ENCODE measurements at places on chromosomes 11 and 22.

- no peak for DNase-seq
Measured at GRCh38 chr11:46534711-46535110, 59.1 kb downstream of the AMBRA1 start.

GRCh38 chr11:114076921-114077331 lies 17.4 kb downstream of the ZBTB16 start:
- DNase-seq = no peak

- DNase-seq = no peak
Measured at GRCh38 chr11:78841456-78842060, 266.9 kb upstream of the NARS2 start.

DNA sequence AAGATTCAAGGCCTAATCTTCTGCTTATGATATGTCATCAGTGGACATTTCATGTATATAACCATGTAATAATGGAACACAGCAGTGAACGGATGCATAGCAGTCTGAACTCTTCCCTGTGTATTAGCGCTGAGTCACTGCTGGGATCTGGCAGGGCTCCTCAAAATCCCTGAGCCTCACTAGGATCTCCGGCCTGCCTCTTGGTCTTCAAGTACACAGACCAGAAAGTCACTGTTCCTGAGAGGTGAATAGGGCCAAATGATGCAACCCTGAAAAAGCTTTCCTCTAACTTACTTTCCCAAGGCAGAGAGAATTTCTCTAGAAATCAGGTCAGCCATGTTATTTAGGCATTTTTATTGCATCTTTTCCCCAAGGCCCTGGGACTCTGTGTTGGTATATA lies 35.0 kb downstream of the POU2AF1 start:
- DNase-seq = no peak

- no peak for DNase-seq
Measured at GRCh38 chr11:92332986-92333385, 108.4 kb downstream of the FAT3 start.

GRCh38 chr11:115067900-115068530 lies 389.7 kb downstream of the NXPE2 start:
- DNase-seq = no peak

GRCh38 chr11:86932259-86932585 lies 23.0 kb downstream of the FZD4 start:
- no peak for DNase-seq

DNA sequence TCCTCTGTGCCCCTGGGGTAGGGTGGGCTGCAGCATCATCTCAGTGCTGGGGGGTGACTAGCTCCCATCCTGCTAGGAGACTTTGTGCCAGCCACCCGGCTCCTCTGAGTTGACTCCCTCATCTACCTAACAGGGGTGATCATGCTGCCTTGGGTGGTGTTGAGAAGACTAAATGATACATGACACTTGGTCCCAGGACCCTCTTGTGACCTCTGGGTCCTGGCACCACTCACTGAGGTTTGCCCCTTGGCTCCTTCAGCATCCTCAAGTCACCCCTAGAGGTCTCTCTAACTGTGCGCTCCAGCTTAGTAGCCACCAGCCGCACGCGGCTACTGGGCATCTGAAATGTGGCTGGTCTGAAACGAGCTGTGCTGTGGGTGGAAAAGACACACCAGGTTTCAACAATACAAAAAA lies 72.1 kb downstream of the LRRC32 start:
- no peak for DNase-seq

GRCh38 chr11:105553025-105553424 lies 56.8 kb upstream of the GRIA4 start:
- DNase-seq = no peak

DNA sequence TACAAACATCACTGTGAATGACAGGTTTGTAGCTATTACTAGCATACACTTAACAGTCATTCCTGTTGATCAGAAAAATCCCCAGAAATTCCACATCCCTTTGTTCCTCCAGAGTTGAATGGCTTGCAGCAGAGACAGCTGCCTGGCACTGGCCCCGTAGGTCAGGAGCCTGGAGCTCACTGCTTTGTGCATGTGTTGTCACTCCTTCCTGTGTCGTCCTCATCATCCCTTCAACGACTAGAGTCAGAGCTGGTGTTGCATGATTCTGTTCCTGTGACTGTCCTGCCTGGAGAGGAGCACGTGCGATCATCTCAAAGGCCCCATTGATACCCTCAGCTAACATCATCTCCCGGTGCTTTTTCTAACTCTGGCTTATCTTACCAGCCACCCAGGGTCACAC lies 58.3 kb downstream of the LDLRAD3 start:
- no peak for DNase-seq

- DNase-seq = no peak
Measured at GRCh38 chr11:117039270-117039669, 59.0 kb downstream of the SIK3 start.

DNA sequence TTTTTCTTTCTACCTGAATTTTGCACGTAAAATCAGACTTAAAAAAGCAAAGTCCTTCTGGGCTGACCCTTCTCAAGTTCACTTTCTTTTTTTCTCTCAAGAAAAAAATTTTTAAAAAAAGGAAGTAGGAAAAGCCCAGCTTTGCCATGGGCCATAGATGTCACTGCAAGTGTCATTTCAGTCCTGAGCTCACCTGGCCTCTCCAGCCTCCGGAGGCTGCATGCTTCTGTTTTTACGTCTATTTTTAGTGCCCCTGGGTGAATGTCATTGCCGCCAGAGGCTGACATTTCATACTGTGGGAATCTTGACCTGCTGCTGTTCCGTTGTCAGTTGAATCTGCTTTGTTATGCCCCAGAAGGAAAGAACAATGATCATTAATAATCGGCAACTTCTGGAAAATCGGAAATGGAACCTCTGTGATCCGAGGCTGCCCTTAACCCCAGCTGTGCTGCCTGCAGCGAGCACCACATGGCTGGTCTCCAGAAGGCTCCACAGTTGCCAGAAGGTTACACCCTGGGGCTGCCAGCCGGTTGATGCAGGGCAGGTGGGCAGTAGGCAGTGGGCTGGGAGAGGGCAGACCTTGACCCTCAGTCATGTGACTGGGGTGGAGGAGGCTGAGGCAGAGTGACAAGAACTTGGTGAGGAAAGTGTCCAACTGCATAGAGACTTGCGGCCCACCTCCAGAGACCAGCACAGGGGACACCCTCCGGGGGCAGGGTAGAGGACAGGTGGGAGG lies 16.7 kb upstream of the MYEOV start:
- no peak for DNase-seq

- DNase-seq = no peak
Measured at GRCh38 chr11:126919147-126919823, 81.3 kb downstream of the KIRREL3 start.

DNA sequence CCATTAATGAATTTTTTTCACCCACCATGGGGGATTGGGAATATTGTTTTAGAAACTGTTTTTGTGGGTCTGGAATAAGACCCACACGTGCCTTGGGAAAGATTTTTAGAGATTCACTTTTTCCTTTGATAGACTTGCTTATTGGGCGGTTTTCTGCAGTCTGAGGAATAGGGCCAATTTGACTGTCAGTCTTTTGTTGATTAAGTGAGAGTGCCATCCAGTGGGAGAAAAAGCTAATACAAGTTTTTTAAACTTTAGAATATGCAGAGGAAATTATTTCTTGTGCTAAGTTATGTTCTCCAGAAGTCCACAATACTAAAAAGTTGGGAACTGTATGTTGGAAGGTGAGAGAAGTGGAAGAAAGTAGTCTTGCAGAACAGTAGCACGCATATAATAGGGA lies 56.1 kb downstream of the PRMT3 start:
- DNase-seq = peak; percentile 79

GRCh38 chr11:11659567-11660362 lies 38.0 kb upstream of the GALNT18 start:
- DNase-seq = no peak

DNA sequence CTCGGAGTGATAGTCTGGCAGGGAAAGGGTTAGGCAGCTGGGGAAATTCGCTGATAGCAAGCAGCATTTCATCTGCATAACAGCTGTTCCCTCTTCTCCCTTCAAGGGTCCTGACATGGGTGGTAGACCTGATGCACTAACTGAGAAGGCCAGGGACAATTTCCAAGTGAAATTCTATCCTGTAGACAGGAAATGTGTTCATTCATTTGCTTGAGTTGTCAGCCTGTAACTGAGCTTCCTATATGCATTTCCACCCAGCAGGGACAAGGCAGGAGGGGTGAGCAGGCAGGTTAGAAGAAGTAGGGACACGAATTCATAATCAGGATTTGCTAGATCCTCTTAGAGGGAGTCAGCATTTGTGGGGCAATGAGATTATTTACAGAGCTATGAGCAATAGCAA lies 154.3 kb upstream of the NCAM1 start:
- no peak for DNase-seq

DNA sequence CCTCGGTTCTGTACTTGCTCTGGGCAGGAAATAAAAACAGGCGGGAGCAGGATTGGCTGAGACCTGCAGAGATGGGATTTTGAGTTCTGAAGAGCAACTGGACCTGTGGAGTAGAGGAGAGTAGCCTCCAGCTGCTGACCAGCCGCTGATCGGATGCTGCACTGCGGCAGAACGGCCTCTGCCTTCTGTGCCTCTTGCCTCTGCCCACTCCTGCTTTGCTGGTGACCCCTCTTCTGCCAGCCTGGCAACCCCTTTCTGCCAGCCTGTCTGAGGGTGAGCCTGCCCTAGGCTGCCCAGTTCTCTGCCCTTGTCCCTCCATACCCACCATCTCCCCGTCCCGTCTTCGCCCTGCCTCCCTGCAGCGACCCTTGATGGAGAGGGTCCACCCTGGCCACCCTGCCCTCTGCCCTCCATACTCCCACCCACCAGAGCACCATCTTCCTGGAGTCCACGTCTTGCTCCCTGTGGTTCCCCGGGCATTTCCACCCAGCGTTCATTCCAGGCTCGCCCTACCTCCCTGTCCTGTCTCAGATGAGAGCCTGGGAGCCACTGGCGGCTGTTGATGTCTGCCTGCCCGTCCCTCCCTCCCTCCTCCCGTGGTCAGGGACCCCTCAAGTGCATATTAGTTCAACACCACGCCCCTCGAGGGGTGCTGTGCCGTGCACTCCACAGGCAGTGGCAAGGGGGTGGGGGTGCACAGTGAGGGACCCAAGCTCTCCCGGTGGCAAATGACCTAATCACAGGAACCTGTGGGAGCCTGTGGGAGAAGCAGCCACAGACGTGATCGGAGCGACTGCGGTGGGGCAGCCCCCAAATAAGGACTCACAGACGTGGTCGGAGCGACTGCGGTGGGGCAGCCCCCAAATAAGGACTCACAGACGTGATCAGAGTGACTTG lies 863.3 kb downstream of the TBC1D22A start:
- no peak for DNase-seq

GRCh38 chr11:47591764-47592163 lies 2.4 kb downstream of the C1QTNF4 start:
- no peak for DNase-seq

- no peak for DNase-seq
Measured at GRCh38 chr11:78261828-78262227, 73.1 kb downstream of the USP35 start.

DNA sequence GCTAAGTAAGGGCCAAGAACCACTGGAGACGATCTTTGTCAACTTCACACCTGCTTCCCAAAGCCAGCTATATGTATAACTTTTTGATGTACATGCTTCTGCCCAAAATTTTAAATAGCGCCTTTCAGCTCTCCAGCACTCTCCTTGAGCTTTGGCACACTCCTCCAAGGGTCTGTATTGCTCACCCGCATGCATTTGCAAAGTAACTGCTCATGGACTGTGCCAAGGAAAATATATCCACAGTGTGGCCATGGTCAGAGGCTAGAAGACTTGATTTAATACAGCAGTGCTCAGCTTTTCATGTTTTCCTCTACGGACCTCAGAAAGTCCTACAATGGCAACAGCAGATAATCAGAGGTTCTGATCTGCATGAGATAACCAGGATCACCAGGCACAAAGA lies 550.1 kb downstream of the SOX6 start:
- DNase-seq = no peak

DNA sequence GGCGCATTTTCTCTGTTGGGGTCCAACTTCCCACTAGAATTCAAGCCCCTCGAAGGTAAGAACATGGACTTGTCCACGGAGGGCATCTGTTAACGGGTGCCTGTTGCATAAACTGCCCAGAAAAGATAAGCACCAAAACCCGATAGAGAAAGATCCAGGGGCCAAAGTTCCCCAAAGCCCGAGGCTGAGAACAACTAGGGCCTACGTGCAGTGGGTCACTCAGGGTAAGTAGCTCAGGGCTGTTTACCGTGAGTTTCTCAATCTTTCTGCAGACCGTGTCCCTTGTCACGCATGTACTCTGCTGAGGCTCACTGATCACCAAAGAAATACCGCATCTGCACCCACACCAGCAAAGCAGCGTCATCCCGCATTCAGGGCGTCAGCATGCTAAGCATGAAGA lies 24.4 kb downstream of the PGA5 start:
- DNase-seq = no peak

DNA sequence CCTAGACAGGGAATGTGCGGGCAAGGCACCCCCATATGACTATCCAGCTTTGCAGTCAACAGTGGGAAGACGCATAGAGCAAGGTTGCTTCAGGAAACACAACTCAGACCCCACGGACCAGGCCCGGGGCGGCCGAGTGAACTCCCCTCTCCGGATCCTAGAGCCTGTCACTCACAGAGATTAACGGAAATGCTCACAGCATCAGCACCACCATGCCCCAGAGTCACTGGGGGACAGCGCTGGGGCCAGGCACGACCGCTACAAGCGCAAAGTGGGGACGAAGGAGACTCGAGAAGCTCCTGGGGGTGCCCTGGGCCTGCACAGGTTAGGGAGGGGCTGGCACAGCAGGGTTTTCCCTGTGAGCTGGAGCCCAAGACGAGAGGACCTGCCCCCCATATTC lies 15.9 kb downstream of the MACROD1 start:
- no peak for DNase-seq

- no peak for DNase-seq
Measured at GRCh38 chr11:1728931-1729691, 21.3 kb downstream of the IFITM10 start.

DNA sequence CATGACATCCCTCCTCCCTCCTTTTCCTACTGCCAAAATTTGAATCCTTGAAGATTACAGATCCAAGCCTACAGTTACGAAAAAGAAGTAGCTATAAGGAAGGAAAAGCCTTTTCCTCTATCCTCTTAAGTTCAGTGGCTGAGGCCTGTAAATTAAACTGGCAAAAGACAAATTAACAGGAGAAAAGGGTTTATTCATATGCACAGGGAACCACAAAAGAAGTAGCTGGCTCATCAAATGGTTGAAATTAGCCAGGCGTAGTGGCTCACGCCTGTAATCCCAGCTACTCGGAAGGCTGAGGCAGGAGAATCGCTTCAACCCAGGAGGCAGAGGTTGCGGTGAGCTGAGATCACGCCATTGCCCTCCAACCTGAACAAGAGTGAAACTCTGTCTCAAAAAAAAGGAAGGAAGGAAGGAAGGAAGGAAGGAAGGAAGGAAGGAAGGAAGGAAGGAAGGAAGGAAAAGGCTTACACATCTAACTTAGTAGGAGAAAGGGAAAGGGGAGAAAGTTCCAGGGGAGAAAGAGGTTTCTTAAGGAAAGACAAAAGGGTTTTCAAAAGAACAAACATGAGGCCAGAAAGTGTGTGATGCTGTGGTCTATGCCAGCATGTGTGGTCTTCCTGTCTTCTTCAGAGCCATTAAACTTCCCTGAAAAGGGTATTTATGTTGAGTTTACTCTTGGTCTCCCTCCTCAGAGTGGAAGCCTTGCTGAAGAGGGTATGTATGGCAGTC lies 5.1 kb upstream of the SMPD1 start:
- no peak for DNase-seq

Data from hematopoietic multipotent progenitor cell treated with erythropoietin and hydrocortisone succinate and interleukin-3 and kit ligand, for 17 days (in vitro differentiated cells).